ENCODE measurements at places on chromosomes 2 and 18.
A peak's percentile ranks its signal among the peaks of the same experiment; 100 is the strongest.

- no peak for DNase-seq
Observed at GRCh38 chr2:57528499-57528898, 518.1 kb upstream of the VRK2 start.

DNA sequence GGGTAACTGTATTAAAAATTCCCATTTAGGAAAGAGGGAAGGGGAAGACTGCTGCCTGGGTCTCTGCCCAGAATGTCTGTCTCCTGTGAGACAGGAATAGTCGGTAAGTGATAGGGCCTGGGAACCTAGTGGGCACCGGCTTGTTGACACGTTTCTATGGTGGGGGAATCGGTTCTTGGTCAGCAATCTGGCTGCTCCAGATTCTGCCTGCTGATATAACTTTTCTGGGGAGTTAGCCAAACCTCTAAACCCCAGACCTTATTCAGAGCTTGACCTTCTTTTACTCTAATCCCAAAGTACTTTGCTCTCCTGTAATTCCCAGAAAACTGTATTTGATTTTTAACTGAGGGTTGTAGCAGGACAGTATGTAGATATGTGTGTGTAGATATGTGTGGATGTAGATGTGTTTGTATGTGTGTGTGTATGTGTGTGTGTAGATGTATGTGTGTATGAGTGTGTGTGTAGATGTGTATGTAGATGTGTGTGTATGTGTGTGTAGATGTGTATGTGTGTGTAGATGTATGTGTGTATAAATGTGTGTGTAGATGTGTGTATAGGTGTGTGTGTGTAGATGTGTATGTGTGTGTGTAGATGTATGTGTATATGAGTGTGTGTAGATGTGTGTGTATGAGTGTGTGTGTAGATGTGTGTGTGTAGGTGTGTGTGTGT is 61.8 kb upstream of the TXNDC2 start:
- DNase-seq: no peak

DNA sequence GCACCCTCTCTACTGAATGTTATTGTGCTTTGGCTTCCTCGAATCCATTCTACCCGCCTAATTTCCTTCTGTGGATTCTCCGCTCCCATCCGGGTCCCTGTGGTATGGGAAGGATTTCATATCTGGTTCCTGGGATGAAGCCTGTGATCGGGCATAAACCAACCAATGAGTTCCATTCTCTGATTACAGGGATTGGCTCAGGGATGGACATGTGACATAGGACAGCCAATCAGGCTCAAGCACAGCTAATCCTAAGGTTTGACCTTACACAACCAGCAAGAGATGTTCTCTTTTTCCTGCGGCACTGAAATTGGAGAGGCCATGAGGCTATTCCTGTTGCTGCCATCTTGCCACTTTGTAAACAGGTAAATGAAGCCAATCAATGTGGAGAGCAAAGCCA is 168.1 kb upstream of the SMAD2 start:
- no peak for DNase-seq

GRCh38 chr2:196413821-196414274 is 225.7 kb upstream of the CCDC150 start:
- DNase-seq: no peak

GRCh38 chr18:60215432-60215831 is 157.1 kb downstream of the MC4R start:
- DNase-seq: no peak

DNA sequence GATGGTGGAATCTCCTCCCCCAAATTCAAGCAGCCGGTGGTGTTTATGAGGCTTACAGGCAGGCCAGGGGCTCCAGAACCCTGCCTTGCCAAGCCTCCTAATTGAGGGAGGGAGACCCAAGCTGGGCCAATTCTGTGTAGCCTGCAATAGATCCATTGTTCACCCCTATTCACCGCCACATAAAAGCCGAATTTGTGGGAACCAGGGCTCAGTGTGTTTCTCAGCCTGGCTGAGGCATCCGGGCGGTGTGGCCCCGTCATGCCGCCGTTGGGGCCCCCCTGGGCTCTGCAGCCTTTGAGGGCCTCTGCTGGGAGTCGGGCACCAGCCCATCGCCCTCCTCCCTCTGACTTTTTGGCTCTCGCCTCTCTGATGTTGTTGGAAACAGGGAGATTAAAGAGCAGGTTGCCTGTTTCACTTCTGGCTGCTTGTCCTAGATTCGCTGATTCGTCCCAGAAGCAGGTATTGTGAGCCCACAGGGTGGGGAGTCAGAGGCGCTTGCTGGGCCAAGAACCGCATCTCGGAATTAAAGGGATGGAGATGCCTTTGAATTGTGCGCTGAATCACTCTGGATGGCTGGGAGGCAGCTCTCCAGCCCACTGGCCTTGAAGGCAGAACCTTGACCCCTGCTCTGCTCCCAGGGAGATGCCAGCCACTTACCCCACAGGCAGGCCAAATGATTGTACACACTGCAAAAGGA is 14.7 kb upstream of the OTOS start:
- no peak for DNase-seq

- DNase-seq: no peak
Observed at GRCh38 chr2:62931536-62931935, 119.1 kb upstream of the OTX1 start.

DNA sequence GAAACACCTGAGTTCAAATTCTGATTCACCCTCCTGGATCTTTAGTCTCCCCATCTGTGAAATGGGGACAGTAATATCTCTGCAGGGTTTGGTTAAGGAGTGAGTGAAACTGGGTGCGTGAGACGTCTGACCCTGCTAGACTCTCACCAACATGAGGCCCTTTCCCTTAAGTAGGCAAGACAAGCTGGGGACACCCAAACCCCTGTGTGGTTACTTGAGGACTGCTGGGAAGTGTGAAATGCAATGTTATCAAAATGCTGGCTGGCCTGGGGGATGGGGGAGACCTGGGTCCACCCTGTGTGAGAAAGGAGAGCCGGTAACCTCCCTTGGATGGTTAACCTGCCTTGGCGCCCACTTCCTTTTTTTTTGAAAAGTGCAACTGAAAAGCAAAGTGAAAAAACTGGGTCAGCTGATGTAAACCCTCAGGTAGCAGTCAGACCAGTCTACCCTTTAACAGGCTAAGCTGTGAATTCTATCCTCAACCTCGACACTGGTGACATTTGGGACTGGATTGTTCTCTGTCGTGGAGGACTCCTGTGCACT is 82.3 kb downstream of the INPP5D start:
- no peak for DNase-seq

GRCh38 chr2:149877074-149877473 is 289.5 kb upstream of the MMADHC start:
- no peak for DNase-seq

GRCh38 chr2:48199070-48199469 is 292.8 kb upstream of the FBXO11 start:
- no peak for DNase-seq

DNA sequence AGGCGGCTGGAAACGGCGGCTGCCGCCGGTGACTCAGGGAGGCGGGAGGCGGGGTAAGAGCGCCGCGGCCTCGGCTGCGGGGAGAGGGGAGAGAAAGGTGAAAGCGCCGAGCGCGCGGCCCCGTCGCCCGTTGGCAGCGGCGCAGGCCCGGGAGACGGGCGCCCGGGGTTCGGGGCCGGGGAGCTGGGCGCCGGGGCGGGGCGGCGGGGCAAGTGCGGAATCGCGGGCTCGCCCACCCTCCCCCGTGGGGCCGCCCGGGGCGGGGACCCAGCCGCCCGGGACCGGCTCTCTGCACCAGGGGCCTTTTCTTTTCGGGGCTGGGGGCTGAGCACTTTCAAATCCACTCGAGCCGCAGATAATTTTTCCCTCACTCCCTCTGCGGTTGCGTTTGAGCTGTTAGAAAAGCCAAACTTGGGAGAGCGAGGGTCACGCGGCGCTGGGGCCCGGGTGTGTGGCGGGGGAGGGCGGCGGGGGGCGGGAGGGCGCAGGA is 266 bp downstream of the KDM3A start:
- DNase-seq: no peak

DNA sequence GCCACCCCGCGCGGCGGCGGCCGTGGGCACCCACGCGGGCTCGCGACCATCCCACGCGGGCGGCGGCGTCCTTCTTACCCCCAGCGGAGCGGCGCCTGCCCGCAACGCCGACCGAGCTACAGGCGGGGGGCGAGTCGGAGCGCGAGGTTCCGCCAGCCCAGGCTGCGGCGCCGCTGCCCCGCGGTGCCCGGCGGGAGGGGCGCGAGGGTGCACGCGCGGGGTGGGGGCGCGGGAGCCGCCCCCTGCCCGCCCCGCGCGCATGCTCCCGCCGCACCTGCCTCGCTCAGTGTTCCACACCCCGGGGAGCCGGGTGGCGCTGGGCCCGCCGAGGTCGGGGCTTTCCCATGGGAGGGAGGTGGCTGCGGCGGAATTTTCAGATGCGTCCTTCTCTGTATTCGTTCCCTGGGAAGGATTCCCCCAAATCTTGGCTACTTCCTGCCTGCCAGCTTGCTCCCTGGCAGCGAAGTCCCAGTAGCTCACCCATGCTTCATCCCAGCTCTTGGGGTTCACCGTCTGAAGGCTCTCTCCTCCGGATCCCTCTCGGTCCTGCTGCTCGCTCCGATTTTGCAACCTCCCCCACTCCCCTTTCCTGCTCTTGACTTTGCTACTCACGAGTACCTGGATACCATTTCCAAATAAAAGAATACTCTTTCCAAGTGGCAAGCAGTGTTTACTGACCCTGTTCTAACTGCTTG is at the start of gene L3MBTL4:
Gene L3MBTL4 (minus strand): TSS at position 189 of the 695 bp plus-strand sequence. CDS start 103,286 bp downstream, outside the sequence.
- DNase-seq: peak; percentile 59

DNA sequence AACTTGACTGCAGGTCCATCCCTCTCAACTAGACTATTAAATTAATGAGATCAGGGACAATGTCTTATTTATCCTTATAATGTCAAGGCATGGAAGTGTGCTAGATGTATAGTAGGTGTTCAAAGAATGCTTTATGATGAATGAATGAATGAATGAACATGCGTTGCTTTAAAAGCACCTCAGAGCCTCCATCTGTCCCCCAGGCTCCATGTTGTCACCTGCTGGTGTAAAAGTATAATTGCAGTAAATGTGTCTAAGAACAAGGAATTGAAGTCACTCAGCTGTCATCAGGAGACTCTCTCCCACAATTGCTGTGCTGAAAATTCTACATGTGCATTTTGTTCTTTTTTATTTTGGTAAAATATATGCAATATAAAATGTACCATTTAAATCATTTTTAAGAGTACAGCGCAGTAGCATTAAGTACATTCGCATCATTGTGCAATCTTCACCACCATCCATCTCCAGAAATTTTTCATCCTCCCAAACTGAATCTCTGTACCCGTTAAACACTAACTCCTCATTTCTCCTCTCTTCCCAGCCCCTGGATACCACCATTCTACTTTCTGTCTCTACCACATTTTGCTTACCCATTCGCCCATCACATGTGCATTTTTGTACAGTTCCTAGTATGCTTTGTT is 52.6 kb downstream of the GNAL start:
- DNase-seq: no peak

- DNase-seq: no peak
Observed at GRCh38 chr2:123732563-123732962, 292.5 kb upstream of the CNTNAP5 start.

GRCh38 chr2:198008230-198008629 is 203.8 kb downstream of the PLCL1 start:
- no peak for DNase-seq
